ENCODE measurements at places on chromosomes 4 and X. TPM values are rescaled to one million over a fixed set of nuclear protein-coding genes. Genes with fewer than 3 reads are reported as not detected.

- no peak for DNase-seq
Observed at GRCh38 chr4:38387348-38387747, 276.7 kb upstream of the KLF3 start.

- DNase-seq, result no peak
Observed at GRCh38 chrX:97751735-97752134, 868.0 kb downstream of the RPA4 start.

DNA sequence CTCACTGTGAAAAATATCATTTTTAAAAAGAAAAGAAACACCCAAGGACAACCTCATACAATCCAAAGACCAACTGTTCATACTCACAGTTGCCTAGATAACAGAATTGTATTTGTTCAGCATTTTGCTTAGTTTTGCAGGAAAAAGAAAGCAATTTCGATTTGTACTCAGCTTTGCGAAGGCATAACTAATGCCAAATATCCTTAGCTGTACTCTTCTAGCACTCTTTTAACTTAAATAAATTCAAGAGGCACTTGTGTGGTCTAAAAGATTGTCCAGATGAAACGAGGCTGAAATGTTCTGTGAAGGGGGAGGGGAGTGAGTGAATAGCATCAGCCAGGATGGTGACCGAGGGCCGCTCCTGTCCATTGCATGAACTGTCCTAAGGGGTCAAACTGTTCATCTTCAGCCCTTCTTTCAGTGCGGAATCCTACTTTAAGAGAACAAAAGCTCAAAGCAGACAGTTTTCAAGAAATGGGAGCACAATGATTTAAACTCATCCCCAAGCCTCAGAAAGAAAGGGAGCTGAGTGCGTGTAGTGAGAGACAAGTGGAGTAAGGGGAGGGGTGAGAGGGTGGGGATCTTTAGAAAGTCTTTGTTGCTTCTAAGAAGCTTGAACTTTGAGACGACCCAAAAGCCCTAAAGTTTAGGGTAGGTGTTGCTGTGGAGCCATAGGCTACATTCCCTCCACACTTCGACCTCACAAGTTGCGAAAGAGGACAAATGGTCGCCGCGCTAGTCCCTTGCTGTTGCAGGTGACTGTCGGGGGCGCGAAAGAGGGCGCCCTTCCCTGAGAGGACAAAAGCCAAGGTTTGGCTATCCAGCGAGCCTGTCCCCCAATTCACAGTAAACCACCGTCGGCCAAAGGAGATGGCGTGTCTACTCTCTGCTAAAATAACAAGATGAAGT, 4.0 kb upstream of the NEUROG2 start:
- DNase-seq, result no peak

DNA sequence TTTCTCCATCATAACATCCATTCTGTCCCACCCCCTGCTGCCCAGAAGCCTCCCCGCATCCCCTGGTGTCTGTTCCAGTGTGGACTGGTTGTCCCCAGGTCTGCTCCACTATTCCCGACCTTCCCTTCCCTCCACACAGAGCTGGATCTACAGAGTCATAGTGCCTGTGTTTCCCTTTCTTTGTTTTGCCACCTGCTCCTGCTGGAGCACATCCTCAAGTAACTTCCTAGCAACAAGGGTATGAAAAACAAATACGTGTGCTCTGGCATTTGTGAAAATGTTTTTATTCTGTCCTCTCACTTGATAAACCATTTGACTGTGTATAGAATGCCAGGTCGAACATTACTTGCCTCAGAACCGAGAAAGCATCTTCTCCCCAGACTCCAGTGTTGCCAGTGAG, 29.9 kb upstream of the ADRA2C start:
- DNase-seq, result no peak

Gene RBM47
- total RNA-seq, result 0.59 TPM
